ENCODE measurements at places on chromosomes 6 and 20. TPM values are rescaled to one million over a fixed set of nuclear protein-coding genes. Genes with fewer than 3 reads are reported as not detected.
A peak's percentile ranks its signal among the peaks of the same experiment; 100 is the strongest.

Gene PTPRK
- 47.9 TPM for total RNA-seq

Gene PKIB
- 46.5 TPM for total RNA-seq

Gene ERVFRD-1
- total RNA-seq: not detected

Gene ZNF217
- 79.2 TPM for total RNA-seq

Gene GUCA1A
- total RNA-seq: 16.5 TPM

Gene MAS1
- 0.02 TPM for total RNA-seq

Gene PPP1R14C
- total RNA-seq: 0.37 TPM

Gene ZNF184
- 6.5 TPM for total RNA-seq

Gene RNF39
- 0.26 TPM for total RNA-seq

Gene KIAA1755
- 0.18 TPM for total RNA-seq

Gene CRISP3
- total RNA-seq: not detected

GRCh38 chr20:38001173-38001875 is 31.9 kb downstream of the TTI1 start:
- no peak for DNase-seq

- DNase-seq: peak; percentile 76
Observed at GRCh38 chr20:31974951-31975487, 7.1 kb downstream of the XKR7 start.

DNA sequence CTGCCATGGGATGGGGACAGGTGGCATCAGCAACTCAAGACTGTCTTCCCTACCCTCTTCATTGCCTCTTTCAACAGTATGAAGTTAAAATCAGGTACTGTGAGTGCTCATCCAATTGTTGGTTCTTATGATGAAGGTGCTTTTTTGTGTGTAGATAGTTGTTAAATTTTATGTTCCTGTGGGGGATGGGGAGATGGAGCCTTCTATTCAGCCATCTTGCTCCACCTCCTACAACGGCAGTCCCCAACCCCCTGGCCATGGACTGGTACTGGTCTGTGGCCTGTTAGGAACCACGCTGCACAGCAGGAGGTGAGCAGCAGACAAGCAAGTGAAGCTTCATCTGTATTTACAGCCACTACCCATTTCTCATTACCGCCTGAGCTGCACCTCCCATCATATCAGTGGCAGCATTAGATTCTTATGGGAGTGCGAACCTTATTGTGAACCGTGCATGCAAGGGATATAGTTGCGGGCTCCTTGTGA is 47.8 kb upstream of the TOP1 start:
- DNase-seq: no peak

- DNase-seq: no peak
Observed at GRCh38 chr6:7112741-7113313, 5.1 kb downstream of the RREB1 start.

GRCh38 chr6:165071906-165072305 is 237.5 kb downstream of the C6orf118 start:
- DNase-seq: no peak

- peak; percentile 73 for DNase-seq
Observed at GRCh38 chr6:30829639-30830255, 54.6 kb upstream of the DDR1 start.

GRCh38 chr20:33689973-33690372 is 3.8 kb upstream of the E2F1 start:
- no peak for DNase-seq

- no peak for DNase-seq
Observed at GRCh38 chr6:118843685-118844390, 50.1 kb upstream of the ASF1A start.

- no peak for DNase-seq
Observed at GRCh38 chr20:59382157-59382725, 81.8 kb downstream of the EDN3 start.

DNA sequence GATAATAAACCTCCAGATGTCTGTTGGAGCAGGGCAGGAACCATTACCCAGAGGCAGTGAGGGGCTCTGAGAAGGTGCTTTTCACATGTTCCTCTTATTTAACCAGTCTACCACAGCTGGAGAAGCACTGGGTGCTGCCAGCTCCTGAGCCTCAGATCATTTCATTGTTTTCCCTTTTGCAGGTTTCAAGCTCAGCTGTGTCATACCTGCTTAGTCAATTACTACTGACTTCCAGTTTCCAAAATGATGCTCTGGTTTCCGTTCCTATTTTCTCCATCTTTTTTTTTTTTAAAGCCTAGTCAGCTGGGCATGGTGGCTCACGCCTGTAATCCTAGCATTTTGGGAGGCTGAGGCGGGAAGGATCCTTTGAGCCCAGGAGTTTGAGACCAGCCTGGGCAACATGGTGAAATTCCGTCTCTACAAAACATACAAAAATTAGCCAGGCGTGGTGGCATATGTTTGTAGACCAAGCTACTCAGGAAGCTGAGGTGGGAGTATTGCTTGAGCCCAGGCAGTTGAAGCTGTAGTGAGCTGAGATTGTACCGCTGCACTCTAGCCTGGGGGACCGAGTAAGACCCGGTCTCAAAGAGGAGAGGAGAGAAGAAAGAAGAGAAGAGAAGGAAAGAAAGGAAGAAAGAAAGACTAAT is 6.7 kb downstream of the FLOT1 start:
- no peak for DNase-seq

DNA sequence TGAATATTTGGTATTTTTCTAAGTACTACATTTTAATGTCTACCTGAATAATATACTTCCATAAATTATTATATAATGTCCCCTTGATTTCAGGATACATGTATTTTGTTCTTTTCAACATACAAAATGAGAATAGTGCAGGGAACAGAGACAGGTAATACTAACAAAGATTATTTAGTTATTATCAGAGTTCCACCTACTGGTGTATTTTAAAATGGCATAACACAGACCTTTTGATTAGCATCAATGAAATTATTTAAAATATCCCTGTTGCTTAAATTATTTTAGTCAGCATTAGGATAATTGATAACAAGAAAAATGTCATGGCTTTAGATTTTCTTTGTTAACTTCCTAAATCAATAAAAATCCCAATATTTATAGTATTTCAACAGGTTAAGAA is 184.0 kb downstream of the PRDM13 start:
- DNase-seq: no peak

DNA sequence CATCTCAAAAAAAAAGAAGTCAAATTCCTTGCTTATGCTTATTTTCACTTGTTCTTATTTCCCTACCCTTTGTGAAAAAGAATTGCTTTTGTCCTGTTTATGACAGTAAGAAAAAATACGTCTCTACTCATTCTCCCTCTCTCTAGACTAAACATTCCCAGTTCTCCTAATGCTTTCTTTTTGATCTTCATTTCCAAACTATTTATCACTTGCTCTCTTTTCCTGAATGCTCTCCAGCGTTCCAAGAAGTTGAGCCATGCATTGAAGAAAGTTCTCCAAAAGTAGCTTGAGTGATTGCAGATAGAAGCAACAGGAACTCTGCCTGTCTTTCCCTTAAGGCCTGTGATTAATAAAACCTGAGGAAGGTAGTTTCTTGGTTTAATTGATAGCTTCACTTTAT is 53.1 kb upstream of the TMEM170B start:
- DNase-seq: no peak

- no peak for DNase-seq
Observed at GRCh38 chr6:135932651-135933050, 81.2 kb downstream of the PDE7B start.

GRCh38 chr20:5067877-5068645 is 51.7 kb downstream of the PCNA start:
- no peak for DNase-seq

- DNase-seq: no peak
Observed at GRCh38 chr6:116847227-116847626, 18.3 kb upstream of the GPRC6A start.

GRCh38 chr6:114739656-114740055 is 396.8 kb upstream of the HS3ST5 start:
- no peak for DNase-seq

- DNase-seq: no peak
Observed at GRCh38 chr20:8020314-8021079, 936 bp upstream of the TMX4 start.

DNA sequence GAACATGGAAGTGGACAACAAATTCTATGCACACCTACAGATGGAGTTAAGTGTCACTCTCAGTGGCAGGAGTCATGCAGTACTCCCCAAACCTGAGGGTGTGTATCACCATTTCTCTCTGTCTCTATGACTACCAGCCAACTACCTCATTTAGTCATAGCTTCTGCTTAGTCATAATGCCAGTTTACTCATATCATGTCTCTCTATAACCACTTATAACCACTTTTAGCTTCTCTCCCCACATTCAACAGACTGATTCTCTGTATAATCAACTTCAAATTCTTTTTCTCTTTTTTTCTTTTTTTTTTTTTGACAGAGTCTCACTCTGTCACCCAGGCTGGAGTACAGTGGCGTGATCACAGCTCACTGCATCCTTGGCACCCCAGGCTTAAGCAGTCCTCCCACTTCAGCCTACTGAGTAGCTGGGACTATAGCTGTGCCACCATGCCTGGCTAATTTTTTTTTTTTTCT is 13.8 kb upstream of the GTF3C6 start:
- DNase-seq: no peak

- DNase-seq: no peak
Observed at GRCh38 chr6:134146268-134147033, 94.0 kb upstream of the SLC2A12 start.

GRCh38 chr6:159084493-159085091 is 39.8 kb upstream of the TAGAP start:
- no peak for DNase-seq

- DNase-seq: no peak
Observed at GRCh38 chr6:91465393-91465792, 878.5 kb upstream of the MAP3K7 start.

DNA sequence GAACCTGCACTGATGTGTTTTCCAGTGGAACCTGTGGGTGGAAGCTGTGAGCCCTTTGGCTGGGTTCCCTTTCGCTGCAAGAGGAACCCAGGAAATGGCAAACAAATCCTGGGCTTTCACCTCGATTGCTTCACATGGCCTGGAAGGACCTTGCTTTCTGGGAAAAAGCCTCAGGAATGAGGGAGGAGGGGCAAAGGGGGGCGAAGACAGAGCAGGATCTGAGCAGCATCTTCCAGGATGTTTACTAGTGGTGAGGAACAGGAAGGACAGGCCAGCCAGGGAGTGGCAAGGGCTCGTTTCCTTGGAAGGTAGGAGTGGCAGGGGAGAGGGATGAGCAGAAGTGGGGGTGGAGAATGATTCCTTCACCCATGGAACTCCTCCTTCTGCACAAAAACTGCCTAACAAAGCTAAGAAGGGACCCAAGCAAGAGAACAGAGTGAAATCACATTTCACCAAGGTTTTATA is 5.9 kb downstream of the SLC2A10 start:
- DNase-seq: peak; percentile 69

GRCh38 chr6:26284537-26285142 is 80.4 kb upstream of the BTN3A2 start:
- peak; percentile 56 for DNase-seq

- no peak for DNase-seq
Observed at GRCh38 chr20:5085380-5085779, 34.4 kb downstream of the PCNA start.

- no peak for DNase-seq
Observed at GRCh38 chr6:146666909-146667308, 68.1 kb downstream of the ADGB start.

DNA sequence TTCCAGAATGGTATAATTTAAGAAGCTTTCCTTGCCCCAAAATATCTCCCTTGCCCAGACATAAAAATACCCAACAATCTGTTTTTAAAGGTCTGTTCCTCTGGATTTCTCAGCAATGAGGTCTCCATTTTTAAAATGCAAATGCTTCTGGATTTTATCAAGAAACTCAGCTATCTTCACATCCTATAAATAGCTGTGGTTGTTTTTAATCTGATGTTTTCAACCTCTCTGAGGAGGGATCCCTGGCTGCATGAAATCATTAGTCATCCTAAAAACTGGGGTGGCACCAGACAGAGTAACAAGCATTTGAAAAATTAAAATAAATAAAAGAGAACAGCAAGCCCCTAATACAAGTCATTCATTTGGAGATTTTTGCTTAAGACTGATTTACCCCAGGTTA is 168.5 kb upstream of the ID4 start:
- no peak for DNase-seq

DNA sequence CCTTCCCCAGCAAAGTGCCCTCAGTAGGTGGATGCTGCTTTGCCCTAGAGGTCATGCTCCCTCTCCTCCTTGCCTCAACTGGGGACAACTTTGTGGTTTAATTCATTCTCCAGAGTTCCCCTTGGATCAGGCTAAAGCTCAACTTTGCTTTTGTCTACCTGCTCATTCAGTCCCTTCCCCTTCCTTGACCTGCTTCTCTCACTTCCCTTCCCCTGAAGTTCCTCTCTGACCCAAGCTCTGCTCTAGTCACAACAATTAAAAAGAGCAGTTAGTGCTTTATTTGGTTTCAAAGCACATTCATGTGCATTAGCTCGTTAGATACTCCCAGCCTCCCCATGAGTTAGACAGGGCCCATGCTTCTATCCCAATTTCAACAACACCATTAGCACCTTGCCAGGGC is 71.3 kb downstream of the DZANK1 start:
- DNase-seq: no peak

GRCh38 chr20:57660181-57660921 is 40.1 kb upstream of the ZBP1 start:
- DNase-seq: no peak

GRCh38 chr6:168432196-168432595 is 8.8 kb upstream of the SMOC2 start:
- DNase-seq: no peak

DNA sequence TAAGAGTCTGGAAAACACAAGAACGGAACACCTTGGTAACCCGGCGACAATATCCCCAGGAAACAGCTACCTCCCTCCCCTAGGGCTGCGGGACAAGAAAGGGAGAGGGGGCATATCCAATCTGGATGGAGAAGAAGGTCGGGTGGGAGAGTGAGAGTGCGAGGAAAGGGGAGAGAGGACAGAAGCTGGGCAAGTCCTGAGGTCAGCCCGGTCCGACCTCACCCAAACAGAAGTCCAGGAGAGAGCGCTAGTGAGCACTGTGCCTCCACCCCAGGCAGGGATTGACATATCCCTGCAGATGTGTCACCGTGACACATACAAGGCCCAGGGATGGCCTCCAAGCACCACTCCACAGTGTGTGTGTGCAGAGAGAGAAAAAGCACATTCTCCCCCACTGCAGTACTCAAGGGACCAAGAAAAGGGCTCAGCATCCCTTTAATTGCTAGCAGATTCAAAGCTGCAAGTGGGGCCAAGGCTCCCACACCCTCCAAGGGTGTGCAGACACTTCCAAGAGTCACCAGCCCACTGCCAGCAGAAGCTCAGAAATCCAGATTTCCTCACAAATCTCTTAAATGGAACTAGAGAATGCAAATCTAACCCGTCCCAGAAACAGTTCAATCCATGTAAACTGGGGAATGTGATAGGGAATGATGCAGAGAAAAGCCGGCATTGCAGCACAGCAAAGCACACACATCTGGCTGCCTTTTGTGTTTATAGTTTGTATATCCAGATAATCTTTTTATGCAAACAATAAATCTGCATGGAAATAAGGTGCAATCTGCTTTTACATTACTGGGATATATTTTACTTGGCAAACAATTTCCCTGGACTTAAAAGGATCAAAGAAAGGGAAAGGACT is 3.1 kb downstream of the PXDC1 start:
- DNase-seq: peak; percentile 83

All from H9 (cell line).